Natural killer cell (primary cell): ENCODE measurements at places on chromosomes 16 and 17. TPM values are rescaled to one million over a fixed set of nuclear protein-coding genes. Genes with fewer than 3 reads are reported as not detected.

Gene ABCC11
- total RNA-seq = 0.20 TPM

Gene TRPV3
- 7.6 TPM for total RNA-seq

Gene PRDM7
- not detected for total RNA-seq

Gene KRTAP4-1
- not detected for total RNA-seq

Gene CSH1
- not detected for total RNA-seq

Gene CAVIN1
- total RNA-seq = 0.11 TPM

Gene TEDC2
- total RNA-seq = 0.47 TPM

Gene ABCC12
- not detected for total RNA-seq

DNA sequence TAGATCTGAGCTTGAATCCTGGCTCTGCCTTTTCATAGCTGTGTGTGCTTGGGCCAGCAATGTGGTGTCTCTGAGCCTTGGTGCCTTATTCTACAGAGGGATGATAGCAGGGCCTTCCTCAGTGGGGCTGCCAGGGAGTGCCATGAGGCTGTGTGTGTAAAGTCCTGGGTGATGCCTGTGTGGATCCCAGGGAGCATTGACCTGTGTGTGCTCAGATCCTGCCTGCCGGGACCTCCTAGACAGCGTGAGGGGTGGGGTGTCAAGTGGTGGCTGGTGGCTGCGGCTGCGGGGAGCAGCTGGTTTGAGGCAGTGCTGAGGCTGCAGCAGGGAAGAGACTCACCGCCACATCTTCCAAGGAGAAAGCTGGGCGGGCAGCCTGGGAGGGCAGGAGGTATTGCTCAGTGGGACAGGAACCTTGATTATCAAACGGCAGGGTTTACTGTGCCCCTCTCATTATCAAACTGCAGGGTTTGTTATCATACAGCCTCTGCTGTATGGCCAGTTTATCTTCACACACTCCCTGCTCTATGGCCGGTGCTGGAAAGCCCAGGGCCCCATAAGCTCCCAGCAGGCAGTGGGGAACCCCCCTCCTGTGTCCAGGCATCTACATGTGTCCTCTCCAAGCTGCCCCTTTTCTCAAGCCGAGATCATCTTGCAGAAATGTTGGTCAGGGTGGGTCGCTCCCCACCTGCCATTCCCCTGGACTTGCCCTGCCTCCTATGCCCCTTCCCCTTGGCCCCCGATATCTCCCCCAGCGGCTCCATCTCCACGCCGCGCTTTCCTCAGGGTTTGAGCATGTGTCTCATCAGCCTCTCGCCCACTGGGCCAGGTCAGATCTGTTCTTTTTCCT lies 3.1 kb upstream of the ADCY7 start:
- H3K4me1 ChIP-seq = peaks cover 72% of the 10 kb centered on the region
- H3K36me3 ChIP-seq = no peaks in the 10 kb centered on the region
- no peak for DNase-seq

- H3K27me3 ChIP-seq = no peaks in the 10 kb centered on the region
- no peak overlapping the region for H3K27ac ChIP-seq
- H3K4me3 ChIP-seq = no peak overlapping the region
These were observed 2.1 kb downstream of the FOXN1 start for GRCh38 chr17:28508211-28508724.

DNA sequence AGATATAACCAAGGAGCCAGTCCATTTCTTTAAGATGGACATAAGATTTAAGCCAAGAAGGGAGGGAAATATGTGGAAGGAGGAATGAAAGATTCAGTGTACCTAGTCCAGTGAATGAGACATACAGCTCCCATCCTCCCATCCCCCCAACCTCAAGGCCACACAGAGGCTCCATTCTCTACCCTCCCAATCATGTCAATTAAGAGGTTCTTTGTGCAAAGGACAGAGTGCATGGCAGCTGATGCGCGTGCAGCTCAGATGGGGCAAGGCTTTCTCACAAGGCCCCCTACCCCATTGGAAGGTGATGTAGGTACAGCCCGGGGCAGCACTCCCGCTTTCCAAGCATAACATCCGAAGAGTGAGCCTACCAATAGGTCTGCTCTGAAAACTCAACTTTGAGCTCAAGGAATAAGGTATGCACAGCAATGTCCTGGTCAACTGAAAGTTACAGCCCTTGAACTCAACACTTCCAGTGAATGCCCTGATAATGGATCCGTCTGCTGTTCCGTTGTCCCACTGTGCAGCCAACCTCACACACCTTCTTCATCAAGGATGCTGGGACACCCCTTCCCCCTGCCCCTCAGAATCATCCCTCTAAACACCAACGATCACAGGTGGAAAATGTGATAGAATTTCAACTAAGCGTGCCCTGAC lies 458.1 kb downstream of the SOX9 start:
- H3K27ac ChIP-seq = no peak overlapping the region
- no peak overlapping the region for H3K4me3 ChIP-seq
- H3K4me1 ChIP-seq = no peaks in the 10 kb centered on the region
- no peaks in the 10 kb centered on the region for H3K27me3 ChIP-seq

DNA sequence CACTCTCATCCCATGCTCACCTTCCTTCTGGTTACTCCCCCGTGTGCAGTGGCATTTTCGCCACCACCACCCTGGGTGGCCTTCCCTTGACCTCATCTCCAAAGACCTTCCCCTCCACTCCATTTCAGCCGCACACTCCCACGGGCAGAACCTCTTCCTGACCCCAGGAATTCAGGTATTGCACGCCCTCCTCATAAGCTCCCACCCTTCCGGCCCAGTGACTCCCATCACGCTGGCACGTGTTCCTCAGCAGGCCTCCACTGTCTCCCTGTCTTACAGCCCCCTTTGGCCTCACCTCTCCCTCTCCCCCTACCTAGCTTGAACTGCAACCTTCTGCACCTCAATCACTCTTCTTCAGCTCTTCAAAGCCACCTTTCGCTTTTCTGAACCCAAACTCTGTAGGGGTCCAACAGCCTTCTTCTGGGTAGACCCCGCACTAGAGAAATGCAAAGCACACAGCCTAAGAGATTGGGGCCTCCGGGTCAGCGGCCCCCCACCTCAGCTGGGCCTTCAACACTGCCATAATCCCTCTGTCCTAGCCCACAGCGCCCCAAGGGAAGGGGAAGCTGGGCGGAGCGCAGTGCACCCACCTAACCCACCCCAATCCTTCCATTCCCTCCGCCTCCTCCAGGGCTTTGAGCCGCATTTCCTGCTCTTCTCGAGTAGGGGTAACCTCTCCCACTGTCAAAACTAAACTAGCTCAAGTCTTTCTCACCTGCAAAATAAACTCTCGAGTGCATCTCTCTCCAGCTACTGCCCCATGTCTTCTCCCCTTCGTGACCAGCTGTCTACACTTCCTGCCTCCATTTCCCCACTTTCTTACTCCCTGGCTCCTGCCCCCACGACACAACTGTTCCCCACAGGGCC lies 1.7 kb upstream of the TMEM97 start:
- no peak overlapping the region for H3K27ac ChIP-seq
- no peak for DNase-seq
- no peaks in the 10 kb centered on the region for H3K27me3 ChIP-seq
- H3K36me3 ChIP-seq = no peaks in the 10 kb centered on the region
- no peak overlapping the region for H3K4me3 ChIP-seq

- no peaks in the 10 kb centered on the region for H3K4me1 ChIP-seq
- H3K27ac ChIP-seq = no peak overlapping the region
These were observed 6.5 kb upstream of the CCL13 start for GRCh38 chr17:34349751-34350150.

DNA sequence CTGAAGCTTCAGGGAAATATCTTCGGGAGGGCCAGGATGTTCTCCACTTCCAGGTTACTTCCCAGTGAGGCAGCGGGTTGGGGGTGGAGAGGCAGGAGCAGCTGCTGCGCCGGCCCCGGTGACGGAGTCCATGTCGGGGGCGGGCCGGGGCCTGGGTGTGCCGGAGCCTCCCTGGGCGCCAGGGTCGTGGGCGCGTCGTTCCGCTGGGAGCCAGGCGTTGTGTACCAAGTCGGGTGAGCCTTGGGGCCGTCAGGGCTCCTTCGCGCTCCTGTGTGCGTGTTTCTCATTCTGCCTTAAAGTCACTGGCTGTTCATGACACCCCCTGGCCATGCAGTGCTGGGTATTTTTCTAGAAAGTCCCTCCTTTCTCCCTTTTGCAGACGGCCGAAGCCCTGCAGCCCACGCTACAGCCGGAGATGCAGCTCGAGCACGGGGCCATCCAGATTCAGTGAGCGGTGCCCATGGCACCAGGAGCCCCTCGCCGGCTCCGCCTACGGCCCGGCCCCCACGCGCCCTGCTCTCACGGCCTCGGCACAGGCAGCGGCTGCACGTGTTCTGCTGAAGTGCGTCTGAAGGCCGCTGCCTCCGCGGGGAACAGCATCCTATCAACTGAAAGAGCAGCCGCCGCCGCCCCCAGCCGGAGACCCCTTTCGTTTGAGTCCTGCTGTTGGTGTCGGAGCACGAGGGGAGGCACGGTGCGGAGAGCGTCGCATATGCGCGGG lies 125.1 kb downstream of the BANP start:
- no peaks in the 10 kb centered on the region for H3K27me3 ChIP-seq
- peaks cover 29% of the 10 kb centered on the region for H3K36me3 ChIP-seq
- H3K4me1 ChIP-seq = no peaks in the 10 kb centered on the region
- no peak overlapping the region for H3K4me3 ChIP-seq

DNA sequence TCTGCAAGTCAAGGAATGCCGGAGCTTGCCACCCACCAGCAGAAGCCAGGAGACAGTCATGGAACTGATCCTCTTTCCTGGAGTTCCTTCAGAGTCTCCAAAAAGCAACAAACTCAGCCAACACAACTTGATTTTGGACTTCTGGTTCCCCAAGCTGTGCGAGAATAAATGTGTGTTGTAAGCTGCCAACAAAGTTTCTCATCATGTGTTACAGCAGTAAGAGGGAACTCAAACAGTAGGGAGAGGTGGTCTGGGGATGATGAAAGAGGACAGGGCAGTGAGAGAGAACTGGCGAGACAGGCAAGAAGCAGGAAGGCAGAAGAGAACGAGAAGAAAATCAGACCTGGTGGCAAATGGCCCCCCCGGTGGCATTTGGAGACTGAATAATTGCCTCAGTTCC lies 204.9 kb downstream of the MAF start:
- H3K36me3 ChIP-seq = no peaks in the 10 kb centered on the region
- H3K27ac ChIP-seq = no peak overlapping the region
- no peaks in the 10 kb centered on the region for H3K27me3 ChIP-seq
- H3K4me3 ChIP-seq = no peak overlapping the region
- no peak for DNase-seq

DNA sequence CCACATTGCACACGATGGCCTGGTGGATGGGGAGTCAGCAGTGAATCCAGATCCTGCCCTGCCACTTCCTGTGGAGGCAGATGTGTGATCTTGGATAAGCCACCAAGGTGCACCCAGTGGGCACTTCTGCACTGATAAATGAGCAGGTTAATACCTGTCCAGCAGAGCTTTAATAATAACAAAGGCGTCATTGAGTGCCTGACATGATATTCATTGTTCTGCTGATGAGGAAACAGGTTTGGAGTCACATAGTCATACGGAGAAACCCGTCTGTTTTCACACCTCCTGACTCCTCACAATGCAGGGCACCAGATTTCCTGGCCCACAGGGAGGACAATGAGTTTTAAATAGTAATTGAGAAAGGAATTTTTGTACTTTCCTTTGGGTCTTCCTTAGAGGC lies 324.6 kb upstream of the CDH5 start:
- no peaks in the 10 kb centered on the region for H3K36me3 ChIP-seq
- no peak for DNase-seq
- no peak overlapping the region for H3K27ac ChIP-seq
- no peaks in the 10 kb centered on the region for H3K27me3 ChIP-seq
- no peaks in the 10 kb centered on the region for H3K4me1 ChIP-seq

DNA sequence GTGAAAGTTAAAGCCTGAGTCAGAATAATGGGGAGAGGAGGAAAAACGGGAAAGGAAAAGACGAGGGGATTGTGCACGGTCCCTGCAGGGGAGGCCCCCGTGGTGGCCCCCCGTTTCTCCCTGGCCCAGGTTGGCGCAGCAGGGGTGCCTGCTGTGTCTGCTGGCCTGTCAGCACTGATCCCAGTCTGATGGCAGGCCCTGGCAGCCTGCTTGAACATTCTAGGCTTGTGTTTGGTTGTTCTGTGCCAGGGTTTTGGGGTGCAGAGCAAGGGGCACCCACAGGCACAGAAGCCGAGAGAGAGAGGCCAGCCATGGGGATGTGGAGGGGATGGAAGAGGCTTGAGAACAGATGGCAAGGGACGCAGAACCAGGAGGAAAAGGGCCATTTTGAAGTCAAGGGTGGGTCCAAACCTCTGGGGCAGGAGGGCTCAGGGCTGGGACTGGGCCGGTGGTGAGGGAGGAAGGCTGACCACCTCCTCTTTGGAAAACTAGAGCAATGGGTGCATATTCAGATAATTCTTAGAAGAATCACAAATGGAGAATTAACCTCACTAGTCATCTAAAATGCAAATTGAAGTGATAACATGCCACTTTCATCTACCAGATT lies 35.9 kb downstream of the TBX4 start:
- no peak overlapping the region for H3K4me3 ChIP-seq
- no peaks in the 10 kb centered on the region for H3K27me3 ChIP-seq
- H3K36me3 ChIP-seq = no peaks in the 10 kb centered on the region
- no peaks in the 10 kb centered on the region for H3K4me1 ChIP-seq
- no peak overlapping the region for H3K27ac ChIP-seq

GRCh38 chr16:24729951-24730815 lies 732 bp downstream of the TNRC6A start:
- peak overlapping the region; percentile 63 for H3K27ac ChIP-seq
- DNase-seq = peak; percentile 63
- H3K36me3 ChIP-seq = peaks cover 12% of the 10 kb centered on the region
- peak overlapping the region; percentile 99 for H3K4me3 ChIP-seq
- peaks cover 6% of the 10 kb centered on the region for H3K4me1 ChIP-seq

GRCh38 chr17:54793271-54793670 lies 107.4 kb upstream of the TOM1L1 start:
- no peaks in the 10 kb centered on the region for H3K36me3 ChIP-seq
- H3K4me3 ChIP-seq = no peak overlapping the region
- no peak for DNase-seq
- H3K4me1 ChIP-seq = no peaks in the 10 kb centered on the region

GRCh38 chr17:20223808-20224328 lies 214.7 kb downstream of the SPECC1 start:
- H3K27ac ChIP-seq = no peak overlapping the region
- no peaks in the 10 kb centered on the region for H3K4me1 ChIP-seq
- peaks cover 8% of the 10 kb centered on the region for H3K36me3 ChIP-seq

DNA sequence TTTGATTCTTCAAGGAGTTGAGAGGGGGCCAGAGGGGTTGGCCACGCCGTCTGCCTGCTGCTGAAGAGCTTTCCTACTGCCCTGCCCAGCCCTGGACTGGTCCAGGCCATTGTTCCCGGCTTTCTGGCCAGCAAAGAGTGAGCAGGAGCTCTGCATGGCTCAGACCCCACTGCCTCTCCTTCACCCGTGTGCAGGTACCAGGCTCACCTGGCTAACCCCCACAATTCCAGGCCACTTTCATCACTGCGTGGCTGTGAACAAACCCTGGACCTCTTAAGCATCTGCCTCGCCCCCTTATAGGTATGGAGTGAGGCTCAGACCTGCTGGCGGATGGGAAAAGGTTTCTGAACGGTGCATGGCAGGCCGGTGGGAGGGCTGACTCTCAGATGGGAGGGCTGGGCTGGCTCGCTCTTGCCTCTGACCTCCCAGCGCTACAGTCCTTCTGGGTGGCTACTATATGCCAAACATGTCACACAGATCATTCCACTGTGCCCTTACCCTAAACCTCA lies 8.9 kb downstream of the ZNF319 start:
- peaks cover 25% of the 10 kb centered on the region for H3K36me3 ChIP-seq
- no peak overlapping the region for H3K27ac ChIP-seq
- H3K4me1 ChIP-seq = peaks cover 37% of the 10 kb centered on the region
- no peak overlapping the region for H3K4me3 ChIP-seq
- no peak for DNase-seq

- peak overlapping the region; percentile 51 for H3K4me3 ChIP-seq
- no peak for DNase-seq
- no peak overlapping the region for H3K27ac ChIP-seq
- no peaks in the 10 kb centered on the region for H3K27me3 ChIP-seq
- peaks cover 58% of the 10 kb centered on the region for H3K4me1 ChIP-seq
These were observed 1.5 kb upstream of the TTYH2 start for GRCh38 chr17:74211912-74212208.
